ENCODE measurements at places on chromosomes 5 and 9.
A peak's percentile ranks its signal among the peaks of the same experiment; 100 is the strongest.

GRCh38 chr9:97518166-97518908 is 16.9 kb downstream of the TMOD1 start:
- no peak for DNase-seq

GRCh38 chr5:91848453-91848852 is 465.3 kb upstream of the ARRDC3 start:
- no peak for DNase-seq

GRCh38 chr9:12060067-12060466 is 633.1 kb upstream of the TYRP1 start:
- no peak for DNase-seq

DNA sequence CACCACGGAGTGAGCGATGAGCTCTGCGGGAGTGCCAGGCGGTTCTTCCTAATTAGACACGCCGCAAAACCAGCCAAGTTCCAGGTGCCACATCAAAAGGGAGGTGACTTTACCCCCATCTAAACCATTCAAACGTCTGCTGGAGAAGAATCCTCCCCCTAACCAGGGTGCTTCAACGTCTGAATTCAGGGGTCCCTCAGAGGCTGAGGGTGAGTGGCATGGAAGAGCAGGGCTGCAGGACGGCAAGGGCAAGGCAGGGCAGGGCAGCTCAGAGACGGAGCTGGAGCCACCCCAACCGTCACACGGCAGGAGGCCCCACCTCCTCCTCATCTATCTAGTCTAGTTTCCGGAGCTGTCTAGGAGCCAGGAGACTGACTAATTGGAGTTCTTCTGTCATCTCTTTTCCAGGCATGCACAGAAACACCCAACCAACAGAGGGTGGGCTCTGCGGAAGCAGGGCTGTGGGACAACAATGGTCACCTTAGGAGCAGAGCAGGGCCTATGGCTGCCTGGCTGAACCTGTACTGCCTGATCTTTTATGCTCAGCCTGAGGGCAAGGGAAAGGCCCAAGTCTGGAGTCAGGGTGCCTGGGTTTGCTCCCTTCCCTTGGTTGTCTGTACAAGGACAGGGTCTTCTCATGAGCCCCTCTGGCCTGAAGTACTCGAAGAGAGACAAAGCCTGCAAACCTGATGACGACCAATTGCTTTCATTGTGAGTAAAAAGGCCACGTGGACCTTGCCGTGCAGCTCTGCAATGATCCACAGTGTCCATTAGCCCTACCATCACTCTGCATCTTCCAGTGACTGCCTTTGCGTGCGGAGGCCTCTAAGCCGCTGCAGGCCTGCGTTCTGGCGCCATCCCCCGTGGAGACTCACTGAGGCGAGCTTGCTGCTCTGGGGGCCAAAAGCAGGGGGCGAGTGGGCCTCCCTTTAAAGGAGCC is 81.0 kb upstream of the SLC25A51 start:
- no peak for DNase-seq

DNA sequence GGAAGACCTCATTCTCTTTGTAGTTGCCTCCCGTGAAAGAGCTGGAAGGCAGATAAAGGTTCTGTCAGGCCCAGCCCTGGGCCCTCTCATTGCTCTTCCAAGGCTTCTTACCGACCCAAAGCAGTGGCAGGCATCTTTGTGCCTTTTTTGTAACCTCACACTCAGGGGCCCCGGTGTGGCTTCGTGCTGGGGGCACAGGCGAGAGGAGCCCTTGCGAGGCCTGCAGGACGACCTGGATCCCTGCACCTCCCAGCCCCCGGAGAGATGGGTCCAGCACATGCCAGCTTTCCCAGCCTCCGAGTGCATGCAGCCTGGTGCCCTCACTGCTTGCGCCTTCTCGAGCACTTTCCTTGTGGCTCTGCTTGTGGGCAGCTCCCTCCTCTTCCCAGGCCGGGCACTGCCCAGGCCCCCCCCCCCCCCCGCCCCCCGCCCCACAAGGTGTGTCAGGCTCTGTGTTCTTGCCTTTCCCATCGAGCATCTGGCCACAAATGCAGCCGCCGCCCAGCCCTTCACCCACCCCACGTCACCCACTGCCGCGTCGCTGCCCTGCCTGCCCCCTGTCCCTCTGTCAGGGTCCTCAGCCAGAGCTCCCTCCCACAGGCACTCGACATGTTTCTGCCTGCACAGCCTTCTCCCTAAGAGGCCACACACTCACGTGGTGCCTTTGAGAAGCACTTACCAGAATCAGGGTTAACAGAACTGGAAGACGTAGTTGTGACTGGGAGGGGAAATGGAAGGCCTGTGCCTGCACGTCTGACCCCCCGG is 63.7 kb upstream of the CACNA1B start:
- DNase-seq = no peak

DNA sequence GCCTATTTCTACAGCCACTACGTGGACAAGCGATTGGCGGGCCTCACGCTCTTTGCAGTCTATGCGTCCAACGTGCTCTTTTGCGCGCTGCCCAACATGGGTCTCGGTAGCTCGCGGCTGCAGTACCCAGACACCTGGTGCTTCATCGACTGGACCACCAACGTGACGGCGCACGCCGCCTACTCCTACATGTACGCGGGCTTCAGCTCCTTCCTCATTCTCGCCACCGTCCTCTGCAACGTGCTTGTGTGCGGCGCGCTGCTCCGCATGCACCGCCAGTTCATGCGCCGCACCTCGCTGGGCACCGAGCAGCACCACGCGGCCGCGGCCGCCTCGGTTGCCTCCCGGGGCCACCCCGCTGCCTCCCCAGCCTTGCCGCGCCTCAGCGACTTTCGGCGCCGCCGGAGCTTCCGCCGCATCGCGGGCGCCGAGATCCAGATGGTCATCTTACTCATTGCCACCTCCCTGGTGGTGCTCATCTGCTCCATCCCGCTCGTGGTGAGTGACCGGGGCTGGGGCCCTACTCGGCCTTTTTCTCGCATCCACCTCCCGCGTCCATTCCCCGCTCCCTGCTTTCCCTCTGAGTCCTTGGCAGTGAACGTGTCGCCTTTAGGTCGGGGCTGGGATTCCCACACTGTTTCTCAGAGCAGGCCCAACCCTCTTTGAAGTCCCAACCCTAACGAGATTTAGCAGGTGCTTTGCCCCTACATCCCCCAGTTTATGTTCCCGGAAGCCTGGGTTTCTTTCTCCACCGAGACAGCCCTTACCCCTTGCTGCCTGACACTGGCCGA is 1.8 kb downstream of the PTGER4 start:
- peak; percentile 58 for DNase-seq

DNA sequence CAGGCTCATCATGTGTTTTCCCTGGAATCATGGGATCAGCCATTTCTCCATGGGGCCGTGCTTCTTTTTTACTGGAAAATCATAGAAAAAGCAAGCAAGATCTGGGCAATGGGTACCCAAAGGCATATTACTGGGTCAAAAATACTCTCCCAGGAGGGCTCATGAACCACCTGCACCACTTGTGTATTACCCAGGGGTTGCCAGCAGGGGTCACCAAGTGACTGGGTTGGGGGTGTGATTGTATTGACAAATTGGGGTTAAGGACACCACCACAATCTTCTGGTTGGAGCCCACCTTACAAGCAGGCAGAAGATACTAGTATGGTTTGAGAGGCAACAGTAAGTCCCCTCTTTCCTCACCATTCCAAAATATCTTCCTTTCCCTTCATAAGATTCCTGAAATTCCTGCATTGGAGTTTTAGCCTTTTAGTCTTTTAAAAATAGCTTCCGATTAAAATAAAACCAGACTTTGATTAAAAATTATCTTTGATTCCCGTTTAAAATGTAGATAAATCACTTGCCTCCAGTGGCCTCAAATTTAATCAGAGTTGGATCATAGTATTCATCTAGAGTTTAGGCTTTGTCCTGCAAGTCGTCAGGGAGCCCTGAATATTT is 603.3 kb downstream of the KIF4B start:
- DNase-seq = peak; percentile 57

DNA sequence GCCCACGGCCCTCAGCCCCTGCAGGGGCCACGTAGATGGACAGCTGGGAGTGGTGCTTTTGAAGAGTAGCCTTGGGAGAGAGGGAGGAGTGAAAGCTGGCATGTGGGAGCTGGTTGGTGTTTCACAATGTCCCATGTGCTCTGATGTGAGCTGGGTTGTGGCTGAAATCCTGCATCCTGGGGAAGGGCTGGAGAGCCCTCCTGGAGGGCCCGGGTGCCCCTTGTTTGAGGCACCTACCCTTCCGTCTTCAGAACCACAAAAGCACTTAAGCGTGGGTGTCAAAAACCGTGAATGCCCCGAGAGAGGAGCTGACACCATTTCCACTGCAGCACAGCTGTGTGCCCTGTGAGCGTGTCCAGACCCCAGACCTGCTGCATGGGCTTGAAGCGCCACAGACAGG is 199.1 kb upstream of the ZNF618 start:
- DNase-seq = no peak

DNA sequence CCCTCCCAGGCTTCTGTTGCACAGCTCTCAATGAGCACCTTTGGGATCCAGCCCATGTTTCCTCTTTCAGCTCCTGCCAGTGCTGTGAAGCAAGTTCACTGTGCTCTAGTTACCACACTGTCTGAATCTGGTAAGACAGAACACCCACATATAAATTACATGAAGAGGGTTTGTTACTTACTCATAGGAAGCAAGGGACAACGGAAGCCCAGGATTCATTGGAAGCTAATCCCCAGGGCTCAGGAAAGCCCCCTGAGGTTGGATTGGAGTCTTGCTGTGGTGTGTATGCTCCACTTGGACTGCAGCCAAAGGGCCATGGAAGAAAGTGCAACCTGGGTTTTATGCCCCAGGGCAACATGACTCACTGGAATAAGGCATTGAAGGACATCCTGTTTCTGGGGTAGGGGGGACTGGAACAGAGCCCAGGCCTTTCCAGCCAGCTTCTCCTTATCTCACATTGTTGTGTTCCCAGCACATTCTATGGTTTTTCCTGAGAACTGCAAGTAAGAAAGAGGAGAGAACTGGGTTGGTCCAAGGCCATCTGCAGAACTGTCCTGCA is 15.6 kb upstream of the CLK4 start:
- no peak for DNase-seq

- DNase-seq = peak; percentile 22
Measured at GRCh38 chr9:7298123-7298522, 501.5 kb downstream of the DMAC1 start.

- DNase-seq = no peak
Measured at GRCh38 chr9:9100070-9100469, 1300.5 kb upstream of the DMAC1 start.

DNA sequence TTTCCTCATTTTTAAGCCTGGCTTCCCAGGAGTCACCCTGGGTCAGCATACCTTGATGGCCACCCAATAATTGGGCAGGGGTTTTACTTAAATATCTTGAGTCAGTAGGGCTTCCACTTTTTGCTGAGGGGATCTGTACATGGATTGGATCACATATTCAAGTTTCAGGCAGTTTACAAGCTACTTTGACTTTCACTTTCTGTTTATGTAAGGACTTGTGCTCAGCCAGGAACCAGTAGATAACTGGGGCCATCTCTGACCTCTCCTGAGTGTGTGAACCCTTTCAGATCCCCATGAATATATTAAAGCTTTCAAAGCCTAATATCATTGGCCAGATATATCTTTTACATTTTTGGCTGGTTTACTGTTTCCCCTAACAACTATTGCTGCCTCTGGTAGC is 45.1 kb downstream of the SLCO6A1 start:
- no peak for DNase-seq

- DNase-seq = no peak
Measured at GRCh38 chr5:126925482-126925881, 104.9 kb downstream of the MARCHF3 start.

GRCh38 chr9:6852243-6852963 is 94.6 kb downstream of the KDM4C start:
- no peak for DNase-seq

DNA sequence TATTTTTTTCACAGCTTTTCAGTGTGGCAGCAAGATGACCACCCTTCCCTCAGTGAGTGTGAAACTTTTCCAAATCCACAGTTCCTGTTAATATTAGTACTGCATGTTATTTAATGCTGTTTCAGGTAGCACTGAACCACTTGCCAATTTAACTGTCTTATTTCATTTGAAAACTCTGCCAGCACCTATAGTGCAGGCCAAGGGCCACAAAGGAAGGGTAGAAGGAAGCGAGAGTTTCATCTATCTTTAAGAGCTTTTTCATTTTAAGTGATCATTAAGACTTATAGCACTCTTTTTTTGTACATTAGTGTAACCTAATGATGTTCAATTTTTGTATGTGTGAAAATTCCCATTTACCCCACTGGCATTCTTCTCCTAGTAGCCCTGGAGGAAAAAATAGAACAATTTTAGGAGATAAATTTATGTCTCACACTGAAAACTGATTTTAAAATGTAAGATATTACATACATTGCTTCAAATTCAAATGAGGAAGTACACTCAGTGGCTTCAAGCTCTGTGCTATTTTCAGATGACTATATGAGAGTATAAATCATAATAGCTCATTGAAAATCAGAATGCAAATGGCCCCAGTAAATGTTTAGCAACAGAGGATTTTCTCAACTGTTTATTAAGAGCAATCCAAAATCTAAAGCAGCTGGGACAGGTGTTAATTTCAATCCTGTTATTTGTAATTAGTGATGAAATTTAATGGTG is 820.5 kb downstream of the PTPRD start:
- no peak for DNase-seq

- peak; percentile 70 for DNase-seq
Measured at GRCh38 chr9:132169672-132170392, 8.0 kb downstream of the NTNG2 start.

- DNase-seq = no peak
Measured at GRCh38 chr5:40437452-40437861, 242.3 kb upstream of the PTGER4 start.

DNA sequence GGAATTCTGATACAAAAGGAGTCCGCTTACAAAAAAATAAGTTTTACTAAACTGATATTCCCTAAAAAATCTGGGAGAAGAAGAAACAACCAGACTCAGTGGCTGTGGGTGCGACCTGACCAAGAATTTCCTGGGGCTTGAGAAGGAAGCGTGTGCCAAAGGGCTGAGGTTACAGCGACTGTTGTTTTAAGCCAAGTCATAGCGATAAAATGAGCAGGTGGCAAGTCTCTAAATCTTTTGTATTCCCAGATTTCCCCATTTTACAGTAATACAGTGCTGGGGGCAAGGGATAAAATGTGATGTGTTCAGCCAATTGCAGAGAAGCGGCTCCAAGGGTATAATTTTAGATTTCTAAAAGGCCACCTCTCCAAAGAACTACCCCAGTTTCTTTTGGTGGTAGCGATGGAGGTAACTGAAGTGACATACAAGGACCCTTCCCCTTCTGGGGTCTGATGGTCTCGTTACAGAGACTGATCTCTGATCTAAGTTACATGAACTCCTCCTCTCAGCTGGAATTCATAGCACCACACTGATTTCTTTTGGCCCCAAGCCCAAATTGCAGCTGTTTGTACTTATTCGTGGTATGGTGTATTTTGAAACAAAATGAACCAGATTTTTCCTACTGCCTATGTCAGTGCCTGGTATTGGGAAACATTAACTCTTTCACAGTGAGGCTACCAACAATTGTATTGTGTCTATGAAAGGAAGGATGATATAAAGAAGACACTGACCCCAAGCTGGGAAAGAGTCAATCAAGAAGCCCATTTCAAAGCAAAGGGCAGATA is 41.6 kb downstream of the LPAR1 start:
- DNase-seq = no peak

Data from activated CD4-positive, alpha-beta T cell treated with anti-CD3 and anti-CD28 coated beads, Interleukin-2, amount 50 U/mL, for 48 hours (primary cell).